ENCODE measurements at places on chromosomes 7 and 10.

- DNase-seq, result no peak
Observed at GRCh38 chr10:76236356-76236755, 804.9 kb downstream of the LRMDA start.

DNA sequence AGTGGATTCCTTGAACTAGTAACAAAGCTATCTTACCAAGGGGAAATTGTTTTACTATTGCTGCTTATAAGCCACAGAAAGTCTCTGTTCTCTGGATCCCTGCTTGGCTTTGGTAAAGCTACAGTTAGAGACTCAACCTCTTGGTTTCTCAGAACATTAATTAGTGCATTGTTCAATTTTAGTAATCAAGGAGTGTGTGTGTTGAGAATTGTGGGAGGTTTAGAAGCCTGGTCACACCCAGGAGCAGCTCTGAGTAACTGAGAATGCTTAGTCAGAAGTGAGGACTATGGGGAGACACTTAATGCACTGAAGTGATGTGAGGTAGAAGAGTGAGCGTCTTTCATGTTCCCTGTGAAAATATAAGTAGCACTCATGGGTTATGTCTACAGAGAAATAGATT is 8.2 kb upstream of the ACTA2 start:
- no peak for DNase-seq

GRCh38 chr7:142063551-142064442 is 47.7 kb upstream of the MGAM2 start:
- DNase-seq, result no peak

DNA sequence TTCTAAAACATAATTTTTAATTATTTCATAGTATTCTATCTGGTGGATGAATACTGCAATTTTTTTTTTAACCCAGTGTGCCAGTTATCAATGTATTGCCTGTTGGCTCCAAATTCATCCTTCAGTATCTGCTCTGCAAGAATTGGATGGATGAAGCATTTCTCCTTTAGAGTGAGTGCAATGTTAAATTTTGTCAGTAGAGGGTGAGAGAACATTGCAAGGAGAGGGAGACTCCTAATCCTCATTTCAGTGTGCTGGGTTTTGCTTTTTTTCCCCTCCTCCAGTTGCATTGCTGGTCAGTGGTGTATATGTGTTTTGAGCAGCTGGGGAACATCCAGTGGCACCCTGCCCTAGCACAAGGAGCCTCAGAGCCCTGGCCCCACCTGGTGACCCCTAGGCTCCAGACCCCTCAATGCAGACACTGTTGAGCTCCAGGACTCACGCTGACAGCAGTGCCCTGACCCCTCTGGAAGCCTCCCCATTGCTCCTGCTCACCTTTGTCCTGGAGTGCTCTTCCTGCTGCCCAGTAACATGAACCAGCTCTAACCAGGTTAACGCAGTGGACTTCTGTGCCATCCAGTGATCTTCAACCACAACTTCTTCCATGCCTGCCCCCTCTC is 199.4 kb downstream of the USP6NL start:
- no peak for DNase-seq

DNA sequence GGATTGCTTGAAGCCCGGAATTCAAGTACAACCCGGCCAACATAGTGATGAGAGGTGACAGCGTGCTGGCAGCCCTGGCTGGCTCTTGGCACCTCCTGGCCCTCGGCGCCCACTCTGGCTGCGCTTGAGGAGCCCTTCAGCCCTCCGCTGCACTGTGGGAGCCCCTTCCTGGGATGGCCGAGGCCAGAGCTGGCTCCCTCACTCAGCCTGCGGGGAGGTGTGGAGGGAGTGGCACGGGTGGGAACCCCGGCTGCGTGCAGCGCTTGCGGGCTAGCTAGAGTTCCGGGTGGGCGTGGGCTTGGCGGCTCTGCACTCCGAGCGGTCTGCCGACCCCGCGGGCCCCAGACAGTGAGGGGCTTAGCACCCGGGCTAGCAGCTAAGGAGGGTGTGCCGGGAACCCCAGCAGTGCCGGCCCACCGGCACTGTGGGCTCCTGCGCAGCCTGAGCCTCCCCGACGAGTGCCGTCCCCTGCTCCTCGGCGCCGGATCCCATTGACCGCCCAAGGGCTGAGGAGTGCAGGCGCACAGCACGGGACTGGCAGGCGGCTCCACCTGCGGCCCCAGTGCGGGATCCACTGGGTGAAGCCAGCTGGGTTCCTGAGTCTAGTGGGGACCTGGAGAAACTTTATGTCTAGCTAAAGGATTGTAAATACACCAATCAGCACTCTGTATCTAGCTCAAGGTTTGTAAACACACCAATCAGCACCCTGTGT is 12.1 kb upstream of the RNF216 start:
- DNase-seq, result no peak

DNA sequence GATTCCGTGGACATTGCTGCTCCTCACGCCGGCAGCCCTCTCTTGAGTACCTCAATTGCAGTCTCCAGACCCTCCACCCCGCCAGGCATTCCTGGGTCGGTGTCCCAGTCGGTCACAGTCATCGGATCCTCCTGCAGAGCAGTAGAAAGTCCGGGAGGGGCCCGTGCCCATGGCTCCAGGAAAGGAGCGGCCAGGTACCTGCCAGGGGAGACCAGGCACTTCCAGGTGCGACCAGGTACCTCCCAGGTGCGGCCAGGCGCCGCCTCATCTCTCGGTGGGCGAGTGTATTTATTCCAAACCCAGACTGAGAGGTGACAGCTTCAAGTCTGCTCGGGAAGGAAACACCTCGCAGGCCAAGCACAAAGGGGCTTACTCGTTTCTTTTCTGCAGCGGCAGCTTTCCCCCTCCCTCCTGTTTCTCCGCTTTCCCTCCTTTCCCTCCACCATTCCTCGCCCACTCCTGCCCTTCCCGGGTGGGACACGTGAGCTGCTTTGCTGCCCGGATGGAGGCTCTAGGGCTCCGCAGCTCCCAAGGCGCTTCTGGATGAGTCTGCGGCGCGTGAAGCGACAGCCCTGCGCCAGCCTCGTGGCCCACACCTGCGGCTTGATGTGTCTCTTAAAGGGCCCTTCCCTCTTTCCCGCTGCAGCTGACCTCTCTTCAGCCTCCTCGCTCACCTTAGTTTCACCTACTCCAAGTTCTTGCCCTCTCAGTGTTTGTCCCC is 39.4 kb upstream of the AGK start:
- DNase-seq, result peak; percentile 33

DNA sequence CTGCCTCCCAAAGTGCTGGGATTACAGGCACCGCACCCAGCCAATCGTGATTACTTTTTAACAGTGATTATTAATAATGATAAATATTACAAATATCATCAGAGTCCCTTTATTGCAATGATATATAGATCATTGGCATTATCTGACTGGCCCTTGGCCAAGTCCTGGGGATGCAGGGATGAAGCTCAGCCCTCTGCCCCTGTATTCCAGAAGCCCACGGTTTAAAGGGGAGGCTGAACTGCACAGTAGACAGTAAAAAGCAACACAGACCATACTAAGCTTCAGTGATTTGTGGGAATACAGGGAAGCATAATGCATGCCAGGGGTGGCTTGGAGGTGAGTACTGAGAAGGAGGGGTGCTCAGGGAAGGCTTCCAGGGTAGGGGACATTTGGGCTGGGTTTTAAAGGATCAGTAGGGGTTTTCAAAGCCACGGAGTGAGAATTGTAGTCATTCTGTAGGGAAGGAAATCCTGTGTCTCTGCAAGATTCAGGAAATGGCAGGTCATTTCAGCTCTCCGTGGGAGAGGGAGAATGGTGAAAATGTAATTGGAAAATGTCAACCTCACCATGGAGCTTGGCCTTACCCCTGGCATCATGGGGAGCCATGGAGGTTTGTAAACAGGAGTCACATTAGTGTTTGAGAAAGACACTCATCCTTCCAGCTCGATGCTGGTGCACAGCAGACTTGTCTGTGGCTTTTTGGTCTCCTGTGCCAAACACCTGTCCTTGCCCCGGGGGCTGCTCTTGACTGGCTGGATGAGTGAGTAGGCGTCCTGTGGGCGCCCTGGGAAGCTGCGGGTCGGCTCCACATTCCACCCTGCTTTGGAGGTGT is 8.8 kb downstream of the ADAMTS14 start:
- no peak for DNase-seq

- DNase-seq, result no peak
Observed at GRCh38 chr7:140176122-140176701, 571 bp downstream of the KDM7A start.

- no peak for DNase-seq
Observed at GRCh38 chr7:6691103-6691502, 15.6 kb downstream of the ZNF12 start.

DNA sequence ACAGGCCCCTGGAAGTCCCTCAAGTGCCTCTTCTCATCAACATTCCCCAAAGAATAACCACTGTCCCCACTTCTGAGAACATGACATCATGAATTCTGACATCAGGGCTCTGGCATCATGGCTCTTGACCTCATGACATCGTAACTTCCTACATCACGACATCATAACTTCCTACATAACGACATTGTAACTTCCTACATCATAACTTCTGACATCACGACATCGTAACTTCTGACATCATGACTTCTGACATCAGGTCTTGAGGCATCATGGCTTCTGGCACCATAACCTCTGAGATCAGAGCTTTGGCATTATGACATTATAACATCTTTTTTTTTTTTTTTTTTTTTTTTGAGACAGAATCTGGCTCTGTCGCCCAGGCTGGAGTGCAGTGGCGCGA is 66.7 kb upstream of the FAM20C start:
- no peak for DNase-seq

DNA sequence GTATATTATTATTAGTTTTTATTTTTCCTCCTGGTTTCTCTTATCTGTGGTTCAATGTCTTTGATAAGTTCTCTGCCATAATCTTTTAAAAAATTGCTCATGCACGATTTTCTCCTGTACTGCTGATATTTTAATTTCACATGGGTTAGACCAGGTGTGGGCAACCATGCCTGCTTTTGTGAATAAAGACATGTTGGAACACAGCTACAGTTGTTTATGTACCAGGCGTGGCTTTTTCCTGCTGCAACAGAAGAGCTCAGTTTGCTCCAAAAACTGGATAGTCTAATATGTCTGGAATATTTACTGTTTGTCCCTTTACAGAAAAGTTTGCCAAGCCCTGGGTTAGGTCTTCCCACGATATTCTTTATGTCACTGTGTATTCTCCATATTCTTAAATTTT is 105.2 kb downstream of the VWC2 start:
- DNase-seq, result peak; percentile 73

GRCh38 chr7:36301914-36302771 is 87.5 kb upstream of the ANLN start:
- no peak for DNase-seq

DNA sequence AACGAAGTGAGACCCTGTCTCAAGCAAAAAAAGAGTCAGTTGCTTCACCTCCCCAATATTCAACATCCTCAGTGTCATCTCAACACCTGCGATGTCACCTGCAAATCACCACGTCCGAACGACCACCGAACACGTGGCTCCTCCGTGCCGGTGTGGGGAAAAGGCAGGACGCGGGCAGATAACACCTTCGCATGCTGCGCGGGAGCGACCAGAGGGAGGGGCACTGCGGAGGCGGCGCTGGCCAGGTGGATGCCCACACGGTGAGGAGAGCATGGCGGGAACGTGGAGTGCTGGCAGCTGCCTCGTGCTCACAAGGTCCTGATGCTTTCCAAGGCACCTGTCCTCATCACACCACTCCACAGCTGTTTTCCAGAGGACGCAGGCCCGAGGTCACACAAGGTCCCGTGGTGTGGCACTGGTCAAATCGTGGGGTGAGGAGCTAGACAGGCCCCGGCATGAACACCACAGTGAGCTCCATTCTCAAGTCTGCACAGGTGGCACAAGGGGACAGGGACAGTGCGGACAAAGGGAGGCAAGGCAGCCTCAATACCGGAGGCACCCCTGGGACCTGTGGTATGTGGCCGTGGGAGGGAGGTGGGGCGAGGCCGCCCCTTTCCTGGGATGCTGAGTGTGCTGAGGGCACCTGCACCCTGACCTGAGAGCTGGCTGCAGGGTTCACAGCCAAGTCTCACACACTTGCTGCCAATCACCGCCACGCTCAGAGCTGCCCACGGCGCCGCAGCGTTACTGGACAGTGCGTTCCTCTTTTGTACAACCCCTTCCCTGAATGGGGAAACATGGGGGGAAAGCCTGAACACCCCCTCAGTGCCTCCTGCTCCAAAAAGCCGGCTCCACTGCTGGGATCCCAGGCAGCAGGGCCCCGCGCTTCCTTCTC is 13.0 kb downstream of the TUBGCP2 start:
- DNase-seq, result no peak

GRCh38 chr10:48214716-48215485 is 59.6 kb downstream of the FRMPD2 start:
- no peak for DNase-seq

DNA sequence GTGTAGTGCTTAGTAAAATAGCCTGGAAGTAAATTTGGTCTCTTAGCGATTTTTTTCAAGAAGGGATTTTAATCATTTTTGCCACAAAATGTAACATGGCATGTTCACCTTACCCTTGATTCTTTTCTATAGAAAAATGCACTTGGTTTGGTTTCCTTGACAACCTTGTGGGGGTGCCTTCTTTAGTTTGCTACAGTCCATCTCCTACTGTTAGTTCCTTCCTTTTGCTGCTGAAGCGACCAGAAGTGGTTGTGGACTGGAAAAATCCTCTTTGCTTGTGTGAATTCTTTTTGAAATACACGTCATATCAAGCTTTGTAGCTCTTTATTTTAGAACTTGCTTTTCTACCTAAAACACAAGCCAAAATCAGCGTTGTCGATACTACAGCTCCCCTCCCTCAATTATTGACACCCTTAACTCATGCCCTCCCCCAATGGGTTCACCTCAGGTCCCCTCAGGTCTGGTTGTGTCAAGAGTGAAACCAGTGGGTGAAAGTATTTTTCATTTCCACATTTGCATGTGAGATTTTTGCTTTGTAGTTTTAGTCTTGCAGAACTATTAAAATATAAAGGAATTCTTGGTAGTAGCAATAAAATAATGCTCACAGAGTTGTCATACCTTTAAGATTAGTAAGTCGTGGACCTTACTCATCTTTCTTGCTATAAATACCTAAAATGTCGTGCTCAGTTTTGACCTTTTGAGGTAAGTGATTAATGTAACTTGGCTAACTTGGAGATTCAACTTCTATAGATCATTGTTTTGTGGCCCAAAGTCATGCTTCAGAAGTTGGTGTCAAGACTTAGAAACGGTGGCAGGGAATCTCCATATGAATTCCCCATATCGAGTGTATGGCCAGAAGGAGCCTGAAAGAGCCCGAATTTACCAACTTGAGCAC is 1.5 kb downstream of the ACTR3B start:
- DNase-seq, result no peak
